ENCODE measurements at places on chromosomes 2 and 18.

GRCh38 chr2:172416447-172417058 lies 10.8 kb upstream of the ITGA6 start:
- DNase-seq: no peak

- no peak for DNase-seq
Measured at GRCh38 chr2:146392186-146392585, 1452.6 kb upstream of the ACVR2A start.

- no peak for DNase-seq
Measured at GRCh38 chr2:215728504-215729065, 284.8 kb downstream of the MREG start.

- no peak for DNase-seq
Measured at GRCh38 chr18:72544092-72544886, at the start of gene CBLN2. CBLN2 (minus strand) TSS chr18:72544342; CDS start chr18:72542160, 2,182 bp downstream.

GRCh38 chr18:47174545-47175116 lies 1.5 kb downstream of the IER3IP1 start:
- DNase-seq: no peak

DNA sequence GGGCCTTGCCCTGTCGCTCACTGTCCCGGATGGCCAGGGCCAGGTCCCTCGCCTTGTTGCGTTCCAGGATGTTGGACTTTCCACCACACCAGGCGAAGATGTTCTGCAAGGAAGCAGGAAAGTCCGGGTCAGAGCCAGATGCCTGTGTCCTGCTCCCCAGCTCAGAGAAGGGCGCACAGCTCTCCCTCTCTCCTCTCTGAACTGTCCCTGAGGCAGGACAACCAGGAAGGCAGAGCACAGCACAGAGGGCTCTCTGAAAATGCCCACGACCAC lies 11.0 kb downstream of the CAPG start:
- no peak for DNase-seq

- DNase-seq: no peak
Measured at GRCh38 chr2:26035090-26035743, 1.3 kb downstream of the RAB10 start.

DNA sequence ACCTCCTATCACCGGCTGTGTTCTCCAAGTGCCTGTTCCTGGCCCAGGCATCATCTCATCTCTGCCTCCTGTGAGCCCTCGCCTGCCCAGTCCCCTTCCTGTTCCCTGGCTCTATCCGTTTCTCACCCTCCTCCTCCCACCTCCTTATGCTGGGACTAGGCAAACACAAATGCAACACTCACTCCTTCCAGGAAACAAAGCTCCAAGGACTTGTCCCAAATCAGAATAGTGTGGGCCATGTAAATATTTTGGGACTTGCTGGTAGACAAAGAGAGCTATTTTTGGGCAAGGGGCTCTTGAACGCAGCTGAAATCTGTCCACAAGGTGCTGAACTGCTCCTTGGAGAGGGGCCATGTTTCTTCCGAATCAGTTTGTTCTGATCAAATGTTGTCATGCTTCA lies 25.3 kb downstream of the MBP start:
- no peak for DNase-seq

GRCh38 chr18:62437235-62438017 lies 85.4 kb upstream of the ZCCHC2 start:
- no peak for DNase-seq

DNA sequence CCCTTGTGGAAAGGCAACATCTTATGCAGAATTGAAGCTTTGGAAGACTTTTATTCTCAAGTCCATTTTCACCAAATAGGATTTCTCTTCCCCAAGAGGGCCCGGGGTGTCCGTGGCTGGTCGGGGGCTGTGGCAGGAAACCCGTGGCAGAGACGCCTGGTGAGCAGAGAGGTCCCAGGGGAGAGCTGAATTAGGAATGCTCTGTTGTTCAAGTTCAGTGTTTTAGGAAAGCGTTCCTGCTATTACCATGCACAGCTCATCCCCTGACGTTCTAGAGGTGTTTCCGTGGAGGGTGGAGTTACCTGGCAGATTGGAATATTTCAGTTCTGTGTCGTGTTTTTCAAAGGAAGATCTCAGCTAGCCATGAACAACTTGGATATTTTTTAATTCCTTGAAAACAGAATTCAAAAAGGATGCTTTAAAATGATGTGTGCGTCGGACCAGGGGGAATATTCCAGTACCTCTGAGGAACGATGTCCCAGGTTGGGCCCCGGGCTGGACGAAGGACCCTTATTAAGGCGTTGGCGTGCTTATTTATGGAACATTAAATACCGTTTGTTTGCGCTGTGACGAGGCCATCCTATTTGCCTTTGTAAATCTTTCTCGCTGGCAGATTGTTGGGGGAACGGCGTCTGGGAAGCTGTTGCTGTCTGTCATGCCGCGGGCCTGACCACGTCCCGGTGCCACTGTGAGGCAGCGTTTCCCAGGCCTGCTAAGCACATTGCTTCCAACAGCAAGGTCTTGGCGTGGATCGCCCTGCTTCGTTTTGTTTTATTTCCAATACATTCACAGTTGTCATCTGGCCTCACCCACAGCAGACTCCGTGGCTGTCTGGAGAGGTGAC lies 8.2 kb downstream of the NFATC1 start:
- DNase-seq: no peak

Data from activated T-helper 2 cell treated with anti-CD3 and anti-CD28 coated beads, Interferon-gamma antibody, Interleukin-2, Interleukin-4, amounts not matched to agents 10 μg/mL and 5 μg/mL and 100 μg/mL, durations not matched to agents 14 hours and 24 hours and 36 hours (primary cell).